Aorta (tissue), 5 donors: ENCODE measurements at places on chromosomes 1 and 21.

GRCh38 chr1:225541383-225541782 is 111.5 kb downstream of the ENAH start:
- H3K36me3 ChIP-seq: no peaks in the 10 kb centered on the region
- no peak overlapping the region for H3K4me3 ChIP-seq
- no peak overlapping the region for H3K27ac ChIP-seq
- H3K4me1 ChIP-seq: peaks cover 7% of the 10 kb centered on the region

DNA sequence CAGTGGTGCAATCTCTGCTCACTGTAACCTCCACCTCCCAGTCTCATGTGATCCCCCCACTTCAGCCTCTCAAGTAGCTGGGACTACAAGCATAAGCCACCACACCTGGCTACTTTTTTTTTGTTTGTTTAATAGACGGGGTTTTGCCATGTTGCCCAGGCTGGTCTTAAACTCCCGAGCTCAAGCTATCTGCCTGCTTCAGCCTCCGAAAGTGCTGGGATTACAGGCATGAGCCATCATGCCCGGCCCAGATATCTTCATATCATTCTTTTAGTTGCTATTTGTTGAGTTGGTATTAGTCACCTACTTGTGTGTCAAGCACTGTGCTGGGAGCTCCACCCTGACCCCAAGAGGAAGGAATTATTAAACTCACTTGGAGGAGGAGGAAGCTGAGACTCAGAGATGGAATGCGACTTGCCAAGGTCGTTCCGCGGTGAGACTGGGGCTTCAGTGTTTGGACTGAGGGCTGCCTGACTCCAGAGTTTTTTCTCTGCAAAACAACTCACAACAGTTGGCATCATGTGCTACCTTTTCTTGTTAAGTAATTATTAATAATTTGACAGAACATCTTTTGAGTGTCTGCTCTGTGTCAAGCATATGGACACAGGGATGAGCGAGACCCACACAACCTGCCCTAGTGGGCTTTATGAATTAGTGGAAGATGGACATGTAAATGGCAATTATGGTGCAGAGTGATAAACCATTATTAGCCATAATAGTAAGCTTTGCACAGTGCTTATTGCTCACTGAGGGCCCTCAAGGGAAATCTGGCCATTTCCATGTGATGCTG is 132.0 kb downstream of the FOXD2 start:
- no peaks in the 10 kb centered on the region for H3K4me1 ChIP-seq
- H3K36me3 ChIP-seq: no peaks in the 10 kb centered on the region
- DNase-seq: peak; percentile 80

DNA sequence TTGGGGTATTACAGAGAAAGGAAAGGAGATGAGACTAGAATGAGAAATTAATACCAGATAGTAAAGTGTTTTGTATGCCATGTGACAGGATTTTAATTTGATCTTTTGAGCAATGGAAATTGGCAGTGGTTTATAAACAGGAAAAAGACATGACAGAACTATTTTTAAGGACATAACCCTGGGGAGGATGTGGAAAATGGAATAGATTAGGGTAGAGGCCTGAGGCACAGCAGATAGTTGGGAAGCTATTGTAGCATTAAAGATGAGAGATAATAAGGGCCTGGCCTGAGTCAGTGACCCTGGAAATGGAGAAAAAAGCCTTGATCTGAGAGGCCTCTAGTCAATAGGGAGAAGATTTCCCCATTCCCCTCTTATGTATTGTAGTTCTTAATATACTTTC is 22.1 kb upstream of the KCNA3 start:
- no peak for DNase-seq
- H3K27ac ChIP-seq: no peak overlapping the region
- no peaks in the 10 kb centered on the region for H3K4me1 ChIP-seq
- no peaks in the 10 kb centered on the region for H3K27me3 ChIP-seq

DNA sequence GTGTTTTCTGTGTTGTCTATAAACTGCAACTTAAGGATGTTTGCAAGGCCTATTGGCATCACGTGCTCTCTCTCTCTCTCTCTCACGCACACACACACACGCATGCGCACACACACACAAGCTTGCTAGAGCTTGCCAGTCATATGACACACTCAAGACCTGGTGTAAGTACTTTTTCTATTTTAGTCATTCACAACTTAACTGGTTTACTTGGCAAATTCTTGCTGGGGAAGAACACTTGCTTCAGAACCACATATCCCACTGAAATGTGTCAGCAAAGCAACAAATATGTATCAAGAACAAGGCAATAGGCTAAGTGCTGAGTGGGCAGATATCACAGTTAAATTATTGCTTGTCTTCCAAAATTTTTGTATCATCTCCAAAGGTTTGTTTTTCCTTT is 107.8 kb downstream of the DISC1 start:
- peak; percentile 79 for DNase-seq
- H3K27ac ChIP-seq: no peak overlapping the region
- H3K4me3 ChIP-seq: no peak overlapping the region
- H3K36me3 ChIP-seq: no peaks in the 10 kb centered on the region
- no peaks in the 10 kb centered on the region for H3K27me3 ChIP-seq

DNA sequence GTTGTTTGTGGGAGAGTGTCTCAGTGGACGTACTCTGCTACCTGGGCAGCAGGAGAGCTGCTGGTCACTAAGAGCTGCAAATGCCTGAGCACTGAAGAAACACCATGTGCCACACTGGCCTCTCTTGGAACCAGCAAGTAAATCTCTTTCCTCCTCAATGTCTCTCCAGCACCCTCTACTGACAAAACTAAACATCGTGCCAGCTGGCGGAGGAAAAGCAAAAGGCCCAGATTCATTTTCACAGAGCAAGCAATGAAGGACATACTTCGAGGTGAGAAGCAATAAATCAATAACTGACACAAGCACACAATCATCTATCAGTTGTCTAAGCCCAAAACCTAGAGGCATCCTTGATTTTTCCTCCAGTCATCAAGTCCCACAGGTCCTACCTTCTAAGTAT is 78.1 kb downstream of the RERE start:
- no peak overlapping the region for H3K4me3 ChIP-seq
- no peaks in the 10 kb centered on the region for H3K27me3 ChIP-seq
- H3K4me1 ChIP-seq: peaks cover 2% of the 10 kb centered on the region
- no peaks in the 10 kb centered on the region for H3K36me3 ChIP-seq
- DNase-seq: no peak

- no peaks in the 10 kb centered on the region for H3K27me3 ChIP-seq
- H3K4me1 ChIP-seq: no peaks in the 10 kb centered on the region
- no peaks in the 10 kb centered on the region for H3K36me3 ChIP-seq
- H3K4me3 ChIP-seq: no peak overlapping the region
- no peak overlapping the region for H3K27ac ChIP-seq
- no peak for DNase-seq
Measured at GRCh38 chr1:167871331-167871730, 42.6 kb downstream of the ADCY10 start.

GRCh38 chr1:14468751-14469150 is 129.7 kb upstream of the KAZN start:
- no peaks in the 10 kb centered on the region for H3K27me3 ChIP-seq
- no peaks in the 10 kb centered on the region for H3K36me3 ChIP-seq
- H3K27ac ChIP-seq: no peak overlapping the region
- no peaks in the 10 kb centered on the region for H3K4me1 ChIP-seq

GRCh38 chr1:60918867-60919266 is 163.5 kb upstream of the NFIA start:
- H3K27ac ChIP-seq: no peak overlapping the region
- DNase-seq: no peak
- peaks cover 2% of the 10 kb centered on the region for H3K4me1 ChIP-seq
- no peak overlapping the region for H3K4me3 ChIP-seq
- no peaks in the 10 kb centered on the region for H3K36me3 ChIP-seq

- no peak overlapping the region for H3K4me3 ChIP-seq
- H3K27ac ChIP-seq: peak overlapping the region; percentile 40
- DNase-seq: no peak
Measured at GRCh38 chr1:230899841-230900251, 31.5 kb upstream of the C1orf198 start.

GRCh38 chr1:231584117-231584516 is 42.5 kb upstream of the DISC1 start:
- no peaks in the 10 kb centered on the region for H3K27me3 ChIP-seq
- H3K36me3 ChIP-seq: no peaks in the 10 kb centered on the region
- no peak overlapping the region for H3K27ac ChIP-seq
- H3K4me1 ChIP-seq: no peaks in the 10 kb centered on the region
- DNase-seq: no peak

- no peaks in the 10 kb centered on the region for H3K4me1 ChIP-seq
- H3K4me3 ChIP-seq: no peak overlapping the region
- DNase-seq: no peak
- H3K27me3 ChIP-seq: no peaks in the 10 kb centered on the region
Measured at GRCh38 chr1:98035602-98036002, 114.8 kb upstream of the DPYD start.

- H3K27ac ChIP-seq: no peak overlapping the region
- no peaks in the 10 kb centered on the region for H3K4me1 ChIP-seq
- peak; percentile 35 for DNase-seq
Measured at GRCh38 chr21:45595574-45596295, 47.8 kb upstream of the PCBP3 start.

DNA sequence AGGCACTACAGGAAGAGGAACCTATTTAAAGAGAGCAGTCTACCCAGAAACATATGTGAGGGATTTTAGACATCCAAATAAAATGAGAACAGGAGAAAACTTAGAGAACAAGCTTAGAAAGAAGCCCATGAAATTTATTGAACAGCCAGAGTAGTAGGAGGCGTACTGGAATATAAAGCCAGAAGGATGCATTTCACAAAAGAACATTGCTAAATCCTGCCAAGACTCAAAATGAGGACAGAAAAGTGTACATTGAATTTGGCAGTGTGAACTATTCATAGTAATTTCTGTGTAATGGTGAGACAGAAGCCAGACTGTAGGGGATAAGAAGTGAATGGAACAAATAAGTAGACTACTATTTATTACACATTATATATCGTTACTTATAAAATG is 22.5 kb downstream of the CEPT1 start:
- no peaks in the 10 kb centered on the region for H3K4me1 ChIP-seq
- peaks cover 2% of the 10 kb centered on the region for H3K36me3 ChIP-seq
- H3K27ac ChIP-seq: no peak overlapping the region
- no peak for DNase-seq

- H3K4me3 ChIP-seq: no peak overlapping the region
- H3K4me1 ChIP-seq: no peaks in the 10 kb centered on the region
- H3K27ac ChIP-seq: no peak overlapping the region
Measured at GRCh38 chr21:33901412-33902288, 14.0 kb downstream of the ATP5PO start.

DNA sequence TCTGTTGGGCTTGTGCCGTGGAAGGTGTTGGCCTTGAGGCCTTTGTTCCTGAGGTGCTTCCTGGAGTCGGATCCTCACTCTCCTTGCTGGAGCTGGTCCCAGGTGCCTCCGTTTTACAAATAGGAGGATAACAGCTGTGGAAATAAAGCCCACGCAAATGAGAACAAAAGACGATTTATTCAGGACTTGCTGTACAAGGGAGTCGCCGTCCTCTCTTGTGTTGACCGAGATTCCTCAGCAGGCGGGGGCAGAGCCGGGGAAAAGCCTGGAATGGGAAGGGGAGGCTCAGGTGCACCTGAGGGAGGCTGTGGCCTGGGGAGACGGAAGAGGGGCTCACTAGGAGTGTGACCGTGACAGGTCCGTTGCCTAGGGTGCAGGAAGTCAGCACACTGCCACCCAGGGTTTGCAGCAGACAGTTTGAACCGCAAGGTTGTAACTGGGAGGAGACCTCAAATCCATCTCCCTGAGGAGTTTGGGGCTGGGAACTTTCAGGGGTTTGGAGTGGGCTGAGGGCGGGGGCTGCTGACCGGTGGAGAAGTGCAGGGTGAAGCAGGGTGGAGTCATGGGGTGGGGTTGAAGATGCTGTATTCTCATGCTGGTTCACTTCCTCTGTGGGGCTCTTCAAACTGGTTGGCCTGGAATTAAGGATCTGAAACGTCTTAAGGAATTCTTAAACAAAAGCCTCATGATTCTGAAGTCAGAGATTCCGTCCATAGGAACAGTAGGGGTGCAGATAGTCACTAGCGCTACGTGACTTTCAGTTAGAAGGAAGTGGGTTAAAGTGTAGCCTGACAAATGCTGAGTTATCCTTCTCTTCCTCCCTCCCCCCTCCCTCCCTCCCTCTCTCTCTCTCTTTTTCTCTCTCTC is 2.6 kb upstream of the CSTB start:
- no peaks in the 10 kb centered on the region for H3K27me3 ChIP-seq
- no peaks in the 10 kb centered on the region for H3K36me3 ChIP-seq
- H3K27ac ChIP-seq: no peak overlapping the region
- no peaks in the 10 kb centered on the region for H3K4me1 ChIP-seq
- DNase-seq: no peak

GRCh38 chr1:6246497-6247467 is 2.8 kb downstream of the HES3 start:
- peaks cover 2% of the 10 kb centered on the region for H3K27me3 ChIP-seq
- no peak overlapping the region for H3K27ac ChIP-seq
- no peaks in the 10 kb centered on the region for H3K36me3 ChIP-seq
- no peak overlapping the region for H3K4me3 ChIP-seq
- peak; percentile 94 for DNase-seq

- no peak overlapping the region for H3K4me3 ChIP-seq
- H3K4me1 ChIP-seq: no peaks in the 10 kb centered on the region
- DNase-seq: no peak
- H3K27me3 ChIP-seq: no peaks in the 10 kb centered on the region
Measured at GRCh38 chr1:117188170-117188815, 22.4 kb downstream of the VTCN1 start.

- H3K4me3 ChIP-seq: no peak overlapping the region
- no peak for DNase-seq
- H3K36me3 ChIP-seq: no peaks in the 10 kb centered on the region
- H3K27ac ChIP-seq: no peak overlapping the region
- H3K4me1 ChIP-seq: no peaks in the 10 kb centered on the region
Measured at GRCh38 chr1:161083748-161084596, 5.4 kb downstream of the NECTIN4 start.

DNA sequence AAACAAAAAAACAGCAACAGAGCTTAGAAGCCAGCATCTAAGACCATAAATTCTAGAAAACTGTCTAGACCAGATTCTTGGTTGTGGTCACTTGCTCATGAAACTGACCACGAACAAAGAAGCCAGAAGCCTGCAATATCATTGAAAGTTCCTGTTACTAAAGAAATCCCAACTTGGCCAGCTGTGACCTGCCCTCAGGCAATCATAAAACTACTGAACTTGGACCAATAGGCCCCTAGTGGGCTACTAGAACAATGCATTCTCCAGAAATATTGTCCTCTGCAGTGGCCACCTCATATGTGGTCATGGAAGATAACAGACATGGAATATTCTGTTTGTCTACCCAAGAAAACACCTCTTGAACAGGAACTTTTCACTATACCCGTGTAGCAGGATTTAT is 87.7 kb downstream of the SPATA17 start:
- no peaks in the 10 kb centered on the region for H3K27me3 ChIP-seq
- no peaks in the 10 kb centered on the region for H3K36me3 ChIP-seq
- H3K4me1 ChIP-seq: no peaks in the 10 kb centered on the region
- no peak for DNase-seq
- H3K4me3 ChIP-seq: no peak overlapping the region

GRCh38 chr1:157199421-157199755 is 61.2 kb upstream of the ETV3 start:
- no peak for DNase-seq
- no peak overlapping the region for H3K4me3 ChIP-seq
- H3K36me3 ChIP-seq: no peaks in the 10 kb centered on the region
- no peaks in the 10 kb centered on the region for H3K4me1 ChIP-seq

GRCh38 chr1:192608671-192609070 is 27.3 kb upstream of the RGS13 start:
- DNase-seq: no peak
- no peak overlapping the region for H3K4me3 ChIP-seq
- H3K36me3 ChIP-seq: no peaks in the 10 kb centered on the region
- no peak overlapping the region for H3K27ac ChIP-seq
- H3K27me3 ChIP-seq: no peaks in the 10 kb centered on the region
- no peaks in the 10 kb centered on the region for H3K4me1 ChIP-seq

- H3K27ac ChIP-seq: no peak overlapping the region
- no peak overlapping the region for H3K4me3 ChIP-seq
- no peaks in the 10 kb centered on the region for H3K4me1 ChIP-seq
- no peaks in the 10 kb centered on the region for H3K36me3 ChIP-seq
- DNase-seq: peak; percentile 25
Measured at GRCh38 chr1:228340686-228341449, 65.8 kb downstream of the TRIM11 start.
